ENCODE measurements at places on chromosomes 12 and 14. TPM values are rescaled to one million over a fixed set of nuclear protein-coding genes. Genes with fewer than 3 reads are reported as not detected.

Gene TMEM229B
- 40.2 TPM for total RNA-seq

Gene FAM222A
- total RNA-seq = 21.0 TPM

Gene TSPAN8
- total RNA-seq = 1.7 TPM

Gene KLRD1
- 1.6 TPM for total RNA-seq

Gene NUMB
- total RNA-seq = 36.1 TPM

Gene CISTR
- not detected for total RNA-seq

Gene DEGS2
- total RNA-seq = 0.06 TPM

Gene TSHR
- 1.3 TPM for total RNA-seq

Gene KCNC2
- not detected for total RNA-seq

- no peak for DNase-seq
These were observed 80.2 kb upstream of the GPHB5 start for GRCh38 chr14:63398952-63399351.

DNA sequence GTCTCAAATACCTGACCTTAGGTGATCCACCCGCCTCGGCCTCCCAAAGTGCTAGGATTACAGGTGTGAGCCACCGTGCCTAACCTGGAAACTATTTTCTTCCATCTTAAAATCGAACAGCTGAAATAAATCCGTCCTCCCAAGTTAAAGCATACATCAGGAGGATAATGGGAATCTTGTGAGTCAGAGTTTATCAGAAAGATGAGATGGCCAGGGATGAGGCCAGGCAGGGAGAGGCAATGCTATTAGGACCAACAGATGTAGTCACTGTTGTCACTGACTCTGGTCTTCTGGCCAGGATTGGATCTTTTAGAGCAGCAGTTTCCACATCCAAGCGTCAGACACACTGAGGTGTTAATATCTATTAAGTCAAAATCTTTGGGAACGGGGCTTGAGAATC, 61.7 kb upstream of the USP44 start:
- DNase-seq = no peak

GRCh38 chr12:9107542-9107873, 8.2 kb downstream of the A2M start:
- no peak for DNase-seq

GRCh38 chr14:101460986-101461750, 100.1 kb upstream of the DIO3 start:
- DNase-seq = no peak

DNA sequence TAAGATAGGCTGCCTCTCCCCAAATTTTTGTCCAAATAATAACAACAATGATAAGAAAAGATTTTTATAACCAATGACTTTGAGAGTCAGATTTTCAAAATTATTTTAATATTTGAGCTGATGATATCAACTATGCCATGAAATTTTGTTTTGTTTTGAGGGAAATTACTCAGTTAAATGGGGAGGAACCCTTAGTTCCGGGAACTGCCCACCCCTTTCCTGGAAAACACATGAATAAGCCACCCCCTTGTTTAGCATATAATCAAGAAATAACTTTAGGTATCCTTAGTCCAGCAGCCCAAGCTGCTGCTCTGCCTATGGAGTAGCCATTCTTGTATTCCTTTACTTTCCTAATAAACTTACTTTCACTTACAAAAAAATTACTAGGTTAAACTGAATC, 61.4 kb downstream of the HMGA2 start:
- no peak for DNase-seq

GRCh38 chr14:38073641-38074040, 134.1 kb upstream of the SSTR1 start:
- no peak for DNase-seq

GRCh38 chr12:51714666-51715065, 123.6 kb downstream of the SCN8A start:
- no peak for DNase-seq

- no peak for DNase-seq
These were observed 16.8 kb upstream of the SDR39U1 start for GRCh38 chr14:24459331-24459730.

GRCh38 chr12:91704446-91704845, 441.2 kb downstream of the BTG1 start:
- peak; percentile 25 for DNase-seq

GRCh38 chr12:68482660-68483059, 128.0 kb upstream of the RAP1B start:
- DNase-seq = no peak

DNA sequence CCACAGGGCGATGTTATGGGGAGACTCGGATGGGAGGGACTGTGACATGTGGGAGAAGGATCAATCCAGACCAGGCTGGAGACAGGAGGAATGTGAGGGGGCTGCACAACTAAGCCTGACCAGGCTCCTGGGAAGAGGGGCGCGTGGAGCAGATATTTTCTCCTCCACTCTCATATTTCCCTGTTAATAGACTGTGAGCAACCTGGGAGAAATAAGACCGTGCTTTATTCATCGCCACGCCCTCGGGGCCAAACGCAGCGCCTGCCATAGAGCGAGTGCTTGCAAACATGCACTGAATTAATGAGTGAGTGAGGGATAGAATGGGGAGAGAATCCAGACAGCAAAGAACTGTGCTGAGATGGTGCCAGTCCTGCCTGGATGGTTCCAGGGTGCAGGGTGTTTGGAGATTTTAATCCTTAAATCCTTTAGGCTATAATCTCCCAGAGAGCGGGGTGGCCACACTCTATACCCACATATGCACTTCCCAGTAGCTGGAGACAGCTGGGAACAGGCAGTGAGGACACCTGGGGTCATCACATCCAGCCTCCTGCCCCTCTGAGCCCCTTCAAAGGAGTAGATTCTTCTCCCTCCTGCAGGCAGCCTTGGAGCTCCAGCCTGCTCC, 13.6 kb upstream of the FAIM2 start:
- no peak for DNase-seq

DNA sequence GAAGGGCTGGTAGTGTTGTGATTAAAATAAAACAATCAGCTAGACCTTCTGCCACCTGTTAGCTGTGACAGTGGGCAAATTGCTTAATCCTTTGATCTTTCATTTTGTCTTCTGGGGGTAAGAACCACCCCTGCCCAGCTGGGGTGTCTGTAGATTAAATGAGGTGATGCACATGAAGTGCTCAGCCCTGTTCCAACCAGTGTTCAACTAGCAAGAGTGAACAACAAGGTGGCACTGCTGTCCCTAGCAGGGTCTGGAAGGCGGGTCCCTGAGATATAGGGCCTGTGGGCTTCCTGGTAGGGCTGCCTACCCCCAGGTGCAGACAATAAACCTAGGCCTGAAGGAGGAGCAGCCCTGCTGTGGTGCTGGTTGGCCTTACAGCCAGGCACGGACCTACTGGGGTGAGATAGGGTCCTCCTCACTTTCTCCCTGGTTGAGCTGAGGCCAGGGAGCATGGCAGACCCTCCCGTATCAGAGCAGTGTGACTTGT, 60.6 kb downstream of the ARL6IP4 start:
- DNase-seq = no peak

Data from adrenal gland (tissue), 19 donors.